Kidney (tissue), 22 donors: ENCODE measurements at places on chromosomes 12 and 14.

- DNase-seq, result peak; percentile 80
Observed at GRCh38 chr14:34300882-34301734, 160.9 kb downstream of the SPTSSA start.

DNA sequence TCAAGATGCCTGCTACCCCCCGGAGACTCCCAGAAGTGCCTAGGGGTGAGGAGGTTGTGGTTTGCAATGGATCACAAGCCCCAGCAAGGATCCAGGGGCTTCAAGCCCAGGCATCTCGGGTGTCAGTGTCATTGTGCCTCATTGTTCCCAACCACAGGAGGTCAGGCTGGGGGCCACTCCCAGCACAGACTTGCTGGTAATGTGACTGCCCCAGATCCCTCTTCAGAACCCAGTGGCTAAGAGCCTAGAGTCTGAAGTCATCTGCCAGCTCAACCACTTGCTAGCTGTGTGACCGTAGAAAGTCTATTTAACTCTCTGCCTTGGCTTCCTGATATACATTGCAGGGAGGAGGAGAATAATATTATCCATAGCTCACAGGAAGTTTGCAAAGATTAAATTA lies 7.7 kb upstream of the ASB2 start:
- no peak for DNase-seq

DNA sequence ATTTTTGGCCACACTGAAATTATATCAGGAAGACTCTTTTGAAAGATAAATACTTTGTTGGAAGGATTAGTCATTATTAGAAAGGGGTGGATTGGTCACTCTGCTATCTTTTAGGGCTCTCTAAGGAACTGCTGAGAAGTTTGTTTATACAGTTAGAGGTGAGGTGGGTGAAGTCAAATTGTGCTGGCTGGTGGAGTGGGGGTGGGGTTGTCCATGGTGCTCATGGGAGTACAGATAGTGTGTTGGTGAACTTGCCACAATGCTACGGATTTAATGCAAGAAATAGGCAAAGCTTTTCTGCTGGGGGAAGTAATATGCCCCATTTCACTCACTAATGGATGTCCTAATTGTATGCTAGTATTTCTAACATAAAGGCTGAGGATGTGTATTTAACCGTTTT lies 35.8 kb downstream of the SUSD6 start:
- DNase-seq, result no peak

- DNase-seq, result no peak
Observed at GRCh38 chr12:70002097-70002911, 177.3 kb downstream of the MYRFL start.

DNA sequence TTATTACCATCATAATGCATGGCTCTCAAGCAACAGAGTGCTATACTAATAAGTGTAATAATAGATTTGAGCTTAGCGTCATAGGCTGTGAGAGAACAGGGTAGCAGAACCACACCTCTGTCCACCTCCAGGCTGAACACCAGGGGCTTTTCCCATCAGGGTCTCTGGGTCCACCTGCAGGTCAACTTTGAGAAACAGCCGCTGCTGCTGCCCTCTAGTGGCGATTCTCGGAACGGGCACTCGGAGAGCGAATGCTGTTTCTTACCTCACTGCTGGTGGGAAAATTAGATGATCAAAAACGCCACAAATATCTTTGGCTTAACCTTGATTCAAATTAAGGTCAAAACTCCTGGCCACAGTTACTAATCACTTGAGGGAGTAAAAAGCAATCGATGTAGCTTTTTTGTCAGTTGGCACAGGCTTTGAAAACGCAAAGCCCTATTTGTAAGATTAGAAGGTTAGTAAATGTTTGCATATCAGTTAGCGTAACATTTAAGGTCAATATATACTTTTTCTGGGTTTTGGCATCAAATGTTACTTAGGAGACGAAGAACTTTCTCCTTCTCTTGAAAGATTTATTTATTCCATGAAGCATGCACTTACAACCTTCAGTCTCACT lies 127.9 kb upstream of the TMEM132D start:
- no peak for DNase-seq

- DNase-seq, result no peak
Observed at GRCh38 chr14:75165586-75166391, 10.6 kb downstream of the TMED10 start.
